ENCODE measurements at places on chromosomes 16 and 17.
A peak's percentile ranks its signal among the peaks of the same experiment; 100 is the strongest.

DNA sequence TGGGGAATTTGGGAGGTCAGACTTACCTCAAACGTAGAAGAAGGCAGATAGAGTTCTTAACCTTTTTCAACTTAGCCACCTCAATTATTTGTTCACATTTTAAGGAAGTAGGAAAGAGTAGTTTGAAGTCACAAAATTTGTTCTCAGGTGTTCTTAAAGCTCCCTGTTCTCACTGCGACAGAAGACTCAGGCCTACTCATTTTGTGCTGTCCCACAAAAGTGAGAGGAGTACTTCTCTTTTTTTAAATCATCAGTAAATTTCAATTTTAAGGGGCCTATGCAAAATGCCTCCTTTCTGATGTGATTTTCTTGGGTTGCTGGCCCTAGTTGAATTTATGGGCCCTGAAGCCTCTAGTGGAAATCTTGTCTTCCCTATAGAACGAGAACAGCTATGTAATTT is 133.4 kb downstream of the MAP2K6 start:
- DNase-seq, result no peak

DNA sequence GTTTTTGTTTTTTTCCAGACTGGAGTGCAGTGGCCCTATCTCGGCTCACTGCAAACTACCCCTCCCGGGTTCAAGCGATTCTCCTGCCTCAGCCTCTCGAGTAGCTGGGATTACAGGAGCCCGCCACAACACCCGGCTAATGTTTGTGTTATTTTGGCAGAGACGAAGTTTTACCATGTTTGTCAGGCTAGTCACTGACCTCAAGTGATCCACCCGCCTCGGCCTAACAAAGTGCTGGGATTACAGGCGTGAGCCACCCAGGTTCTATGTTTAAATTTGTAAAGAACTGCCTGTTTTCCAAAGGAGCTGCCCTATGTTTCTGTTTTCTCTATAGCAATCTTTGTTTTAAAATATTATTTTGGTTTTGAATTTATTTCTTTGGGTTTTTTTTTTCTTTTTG is 13.8 kb upstream of the C16orf87 start:
- no peak for DNase-seq

DNA sequence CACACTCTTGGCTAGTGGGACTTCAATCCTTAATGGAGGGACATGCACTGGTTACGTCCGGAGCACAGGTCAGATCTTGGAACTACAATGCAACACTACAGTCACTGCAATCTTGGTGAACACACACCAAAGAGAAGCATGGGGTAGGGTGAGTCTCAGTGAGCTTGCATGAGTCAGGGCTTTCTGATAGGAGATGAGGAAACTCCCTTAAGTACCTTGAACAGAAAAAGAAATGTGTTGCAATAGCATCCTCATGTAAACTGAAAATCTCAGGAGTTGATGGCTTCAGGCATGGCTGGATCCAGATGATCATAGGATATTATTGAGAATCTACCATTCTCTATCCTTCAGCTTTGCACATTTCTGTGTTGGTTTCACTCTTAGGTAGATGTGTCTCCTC is 54.1 kb downstream of the CES1 start:
- DNase-seq, result no peak

DNA sequence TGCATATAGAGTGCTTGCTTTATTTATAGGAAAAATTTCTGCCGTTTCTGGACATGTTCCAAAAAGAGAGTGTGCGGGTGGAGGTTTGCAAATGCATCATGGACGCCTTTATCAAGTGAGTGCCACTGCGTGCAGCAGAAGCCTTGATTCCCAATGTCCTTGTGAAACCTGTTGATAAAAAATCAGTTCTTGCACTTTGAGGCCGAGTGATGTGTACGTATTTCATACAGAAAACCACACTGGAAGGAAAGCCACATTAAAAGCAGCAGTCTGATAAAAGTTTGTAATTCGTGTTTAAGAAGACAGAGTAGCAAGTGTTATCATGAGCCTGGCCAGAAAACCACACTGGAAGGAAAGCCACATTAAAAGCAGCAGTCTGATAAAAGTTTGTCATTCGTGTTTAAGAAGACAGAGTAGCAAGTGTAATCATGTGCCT is 78.0 kb downstream of the KNOP1 start:
- DNase-seq, result peak; percentile 79

GRCh38 chr16:10620120-10620519 is 39.7 kb upstream of the EMP2 start:
- no peak for DNase-seq

GRCh38 chr16:87550495-87550961 is 51.8 kb upstream of the JPH3 start:
- no peak for DNase-seq

DNA sequence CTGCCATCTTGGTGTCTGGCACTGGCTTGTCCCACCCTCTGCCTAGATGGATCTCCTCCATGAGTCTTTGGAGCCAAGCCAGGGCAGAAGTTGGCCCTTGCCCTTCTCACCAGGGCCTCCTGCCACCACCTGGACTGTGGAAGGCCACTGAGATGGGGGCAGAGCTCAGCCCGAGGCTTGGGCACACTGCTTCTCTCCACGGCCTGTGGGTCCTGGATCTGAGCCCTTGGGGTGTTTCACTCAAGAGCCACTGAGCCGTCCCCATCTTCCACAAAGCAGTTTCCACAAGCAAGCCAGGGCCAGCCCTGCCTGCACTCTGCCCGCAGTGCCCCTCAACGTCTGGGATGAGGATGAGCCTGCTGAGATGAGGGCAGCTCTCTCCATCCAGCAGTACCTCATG is 16.7 kb upstream of the CD300A start:
- no peak for DNase-seq

GRCh38 chr17:79808763-79809529 is 12.1 kb upstream of the CBX8 start:
- peak; percentile 78 for DNase-seq

DNA sequence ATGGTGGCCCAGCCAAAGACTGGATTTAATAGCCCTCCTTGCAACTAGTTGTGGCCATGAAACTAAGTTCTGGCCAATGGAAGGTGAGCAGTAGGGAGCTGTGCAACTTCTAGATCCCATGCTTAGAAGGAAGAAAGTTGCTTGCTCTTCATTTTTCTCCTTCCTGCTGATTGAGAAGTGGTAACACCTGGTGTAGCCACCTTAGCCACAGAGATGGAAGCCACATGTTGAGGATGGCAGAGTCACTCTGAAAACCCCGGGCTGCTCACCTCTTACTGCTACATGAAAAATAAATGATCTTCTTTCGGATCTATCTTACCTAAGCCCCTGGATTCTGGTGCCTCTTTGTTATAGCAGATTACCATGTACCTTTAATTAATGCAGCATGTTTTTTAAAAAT is 10.3 kb upstream of the ATP5MC1 start:
- DNase-seq, result no peak

GRCh38 chr17:28367641-28368305 is 2.3 kb downstream of the VTN start:
- no peak for DNase-seq

- DNase-seq, result no peak
These were observed 19.8 kb downstream of the CARHSP1 start for GRCh38 chr16:8848939-8849391.

- DNase-seq, result peak; percentile 91
These were observed 8.2 kb upstream of the CSNK1D start for GRCh38 chr17:82281502-82282238.

DNA sequence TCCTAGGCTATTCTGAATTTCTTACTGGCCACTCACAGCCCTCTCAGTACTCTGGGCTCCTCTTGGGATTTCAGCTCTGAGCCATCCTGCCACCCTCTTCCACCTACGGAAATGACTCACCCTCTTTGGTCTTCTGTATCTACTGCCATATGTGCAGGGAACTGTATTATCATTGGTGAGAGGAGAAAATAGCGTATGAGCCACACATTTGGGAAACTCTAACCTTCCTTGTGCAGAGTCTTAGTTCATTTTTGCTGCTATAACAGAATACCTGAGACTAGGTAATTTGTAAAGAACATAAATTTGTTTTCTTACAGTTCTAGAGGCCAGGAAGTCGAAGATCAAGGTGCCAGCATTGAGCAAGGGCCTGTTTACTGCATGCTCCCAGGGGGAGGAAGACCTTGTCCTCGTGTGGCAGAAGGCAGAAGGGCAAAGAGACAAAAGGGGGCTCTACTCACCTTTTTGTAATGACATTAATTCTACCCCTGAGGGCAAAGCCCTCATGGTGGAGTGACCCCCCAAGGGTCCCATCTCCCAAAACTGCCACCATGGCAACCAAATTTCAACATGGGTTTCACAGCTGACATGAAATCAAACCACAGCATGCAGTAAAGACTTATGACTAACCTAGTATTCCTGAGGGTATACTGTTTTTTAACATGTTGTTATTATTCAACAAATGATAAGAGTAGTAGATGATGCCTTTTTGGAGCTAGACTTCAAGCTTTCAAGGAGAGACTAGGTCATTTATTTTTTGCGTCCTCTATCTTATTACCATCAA is 191.8 kb downstream of the PRKCA start:
- peak; percentile 80 for DNase-seq

GRCh38 chr17:66675273-66675990 is 159.5 kb upstream of the CACNG5 start:
- DNase-seq, result no peak

- no peak for DNase-seq
These were observed 64.8 kb upstream of the TBC1D3K start for GRCh38 chr17:37859451-37859850.

- no peak for DNase-seq
These were observed 29.7 kb downstream of the MGRN1 start for GRCh38 chr16:4654011-4654963.

GRCh38 chr16:49440156-49441065 is 66.8 kb downstream of the C16orf78 start:
- DNase-seq, result no peak

GRCh38 chr17:9232591-9233270 is 211.4 kb downstream of the NTN1 start:
- no peak for DNase-seq

GRCh38 chr17:6381526-6382465 is 53.1 kb downstream of the AIPL1 start:
- no peak for DNase-seq

DNA sequence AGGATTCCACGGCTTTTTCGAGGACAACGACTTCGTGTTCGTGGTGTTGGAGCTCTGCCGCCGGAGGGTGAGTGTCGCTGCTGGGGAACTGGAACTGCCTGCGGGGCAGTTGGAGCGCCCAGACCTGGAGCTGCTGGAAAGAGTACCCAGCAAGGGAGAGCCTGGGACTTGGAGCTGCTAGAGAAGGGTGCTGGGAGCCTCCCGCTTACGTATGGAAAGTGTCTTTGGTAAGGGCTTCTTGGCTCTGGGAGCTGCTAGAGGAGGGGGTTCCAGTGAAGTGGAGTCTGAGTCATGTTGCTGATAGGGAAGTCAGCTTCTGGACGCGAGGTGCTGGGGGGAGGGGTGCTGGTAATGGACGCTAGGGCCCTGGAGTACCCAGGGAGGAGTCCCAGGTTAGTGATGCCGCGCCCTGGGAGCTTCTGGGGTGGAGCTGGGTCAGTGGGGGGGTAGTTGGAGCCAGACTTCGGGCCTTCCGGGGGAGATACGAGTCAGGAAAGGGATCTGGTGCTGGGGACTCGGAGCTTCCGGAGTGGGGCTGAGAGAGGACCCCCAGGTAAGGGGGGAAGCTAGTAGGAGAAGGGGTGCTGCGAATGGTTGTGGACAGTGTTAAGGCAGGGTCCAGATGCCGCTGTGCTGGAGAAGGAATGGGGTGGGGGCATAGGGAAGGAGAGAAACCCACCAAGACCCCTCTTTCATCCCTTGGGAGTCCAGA is 741 bp downstream of the PLK1 start:
- DNase-seq, result peak; percentile 51

DNA sequence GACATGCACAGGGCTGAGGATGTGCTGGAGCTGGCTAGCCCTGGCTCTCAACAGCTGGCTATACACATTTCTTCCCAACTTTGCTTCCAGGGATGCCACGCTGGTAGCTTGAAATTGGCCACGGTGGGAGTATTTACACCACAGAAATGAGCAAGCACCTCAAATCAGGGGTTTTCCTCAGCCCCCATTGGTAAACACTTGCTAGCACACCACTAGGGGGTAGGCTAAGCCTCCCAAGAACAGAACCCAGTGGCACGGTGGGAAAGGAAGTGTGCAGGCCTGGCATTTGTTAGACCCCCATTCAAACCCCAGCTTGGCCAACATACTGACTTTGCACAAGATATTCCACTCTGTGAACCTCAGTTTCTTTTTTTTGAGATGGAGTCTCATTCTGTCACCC is 12.9 kb downstream of the DRC3 start:
- no peak for DNase-seq

DNA sequence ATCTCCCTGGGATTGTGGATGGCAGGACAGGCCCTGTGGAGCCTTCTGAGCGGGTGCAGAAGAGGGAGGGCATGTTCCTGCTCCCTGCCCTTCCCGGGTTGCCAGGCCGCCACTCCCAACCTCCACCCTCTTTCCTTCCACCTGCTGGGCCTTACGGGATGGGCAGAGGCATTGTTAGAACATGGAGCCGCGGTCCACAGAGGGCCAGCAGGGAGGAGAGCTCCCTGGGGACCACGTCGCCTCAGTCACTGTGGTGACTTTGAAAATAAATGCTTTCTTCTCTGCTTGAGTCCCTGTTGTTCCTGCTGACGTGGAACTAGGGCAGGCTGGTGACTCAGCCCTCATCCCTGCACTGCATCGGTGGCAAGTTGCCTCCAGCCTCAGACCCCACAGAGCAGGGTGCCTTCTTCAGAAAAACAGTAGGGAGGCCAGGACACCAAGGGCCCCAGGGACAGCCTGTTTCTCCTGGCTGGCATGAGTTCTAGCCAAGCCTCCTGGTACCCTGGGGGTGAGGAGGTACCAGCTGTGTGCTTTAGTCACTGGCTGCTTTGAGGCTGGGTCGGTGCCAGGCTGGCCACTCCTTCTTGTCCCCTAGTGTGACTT is 224.9 kb downstream of the SEC14L1 start:
- DNase-seq, result peak; percentile 88

GRCh38 chr17:40382251-40382650 is 17.7 kb upstream of the GJD3 start:
- DNase-seq, result no peak

DNA sequence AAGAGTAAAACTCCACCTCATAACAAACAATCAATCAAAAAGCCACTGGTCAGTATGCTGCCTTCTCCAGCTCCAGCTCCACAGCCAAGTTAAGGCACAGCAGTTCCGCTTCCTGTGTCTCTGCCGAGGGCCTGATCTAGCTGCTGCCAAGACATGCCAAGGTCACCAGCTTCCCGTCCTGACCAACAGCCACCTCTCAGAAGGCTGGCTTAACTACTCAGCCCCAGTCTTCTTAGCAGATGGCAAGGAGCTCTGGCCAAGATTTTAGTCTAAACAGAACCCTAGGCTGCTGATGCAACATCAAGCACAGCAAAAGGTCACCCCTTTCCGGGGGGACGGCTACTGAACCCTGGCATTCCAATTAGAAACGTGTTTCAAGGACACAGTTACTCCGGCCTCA is 17.7 kb upstream of the MNT start:
- no peak for DNase-seq

GRCh38 chr16:82400046-82400445 is 226.7 kb upstream of the CDH13 start:
- no peak for DNase-seq

- DNase-seq, result no peak
These were observed 26.8 kb downstream of the GAS7 start for GRCh38 chr17:10171581-10171981.

DNA sequence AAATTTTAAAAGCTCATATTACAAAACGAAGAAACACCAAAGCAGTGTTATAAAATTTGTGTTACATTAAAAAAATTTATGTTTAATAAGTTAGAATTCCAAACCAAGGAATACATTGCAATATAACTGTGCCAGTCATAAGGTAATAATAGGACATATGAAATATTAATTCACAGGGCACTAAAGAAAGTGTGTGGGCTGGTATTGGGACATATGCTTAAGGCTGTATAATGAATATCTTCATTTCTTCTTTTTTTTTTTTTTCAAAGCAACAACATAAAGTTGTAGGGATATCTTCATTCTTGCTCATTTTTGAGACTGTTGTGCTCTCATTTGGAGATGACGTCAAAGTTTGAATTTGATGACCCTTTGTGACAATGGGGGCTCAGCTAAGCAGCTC is 17.5 kb upstream of the FBXO47 start:
- DNase-seq, result no peak
